ENCODE measurements at places on chromosomes 3 and 15.

DNA sequence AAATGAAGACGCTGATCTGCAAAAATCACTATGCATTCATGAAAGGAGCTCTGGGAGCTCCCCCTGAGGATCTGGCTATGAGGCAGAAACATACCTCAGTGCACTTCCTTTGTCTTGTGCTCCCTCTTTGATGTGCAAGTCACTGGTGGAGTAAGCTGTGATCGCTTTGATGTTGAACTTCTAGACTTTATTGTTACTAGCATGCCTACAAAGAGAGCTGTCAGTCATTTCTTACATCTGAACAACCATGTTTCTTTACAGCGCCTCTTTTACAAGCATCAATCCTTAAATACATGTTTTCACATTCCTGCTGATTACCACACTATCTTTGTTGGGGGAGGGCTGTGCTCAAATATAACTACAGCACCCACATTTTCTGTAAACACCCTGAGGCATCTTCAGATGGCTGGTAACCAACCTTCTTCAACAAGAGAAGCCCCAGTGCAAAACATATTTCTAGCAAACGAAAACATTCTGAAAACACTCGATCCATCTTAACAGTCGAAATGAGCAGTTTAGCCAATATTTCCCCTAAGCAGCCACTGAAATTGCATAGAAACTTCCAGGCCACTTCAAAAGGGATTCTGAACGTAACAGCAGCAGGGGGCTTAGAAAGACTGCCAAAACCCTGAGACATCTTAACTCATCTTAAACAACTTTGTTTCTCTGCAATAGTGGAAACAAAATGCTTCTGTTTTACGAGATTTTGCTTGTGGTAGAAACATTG, 101.9 kb upstream of the ICE2 start:
- no peak for DNase-seq

DNA sequence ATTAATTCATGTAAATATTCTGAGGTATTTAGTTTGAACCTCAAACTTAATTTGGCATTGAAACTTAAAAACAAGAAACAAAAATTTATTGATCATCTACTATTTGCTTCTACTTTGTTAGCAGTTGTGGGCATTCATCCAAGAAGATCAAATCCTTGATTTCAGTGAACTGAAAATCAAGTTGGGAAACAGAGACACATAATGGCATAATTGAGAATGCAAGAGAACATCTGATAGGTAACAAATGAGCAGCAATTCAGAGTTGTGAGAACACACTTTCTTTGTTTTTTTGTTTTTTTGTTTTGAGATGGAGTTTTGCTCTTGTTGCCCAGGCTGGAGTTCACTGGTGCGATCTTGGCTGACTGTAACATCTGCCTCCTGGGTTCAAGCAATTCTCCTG, 33.9 kb upstream of the MED12L start:
- DNase-seq: no peak

DNA sequence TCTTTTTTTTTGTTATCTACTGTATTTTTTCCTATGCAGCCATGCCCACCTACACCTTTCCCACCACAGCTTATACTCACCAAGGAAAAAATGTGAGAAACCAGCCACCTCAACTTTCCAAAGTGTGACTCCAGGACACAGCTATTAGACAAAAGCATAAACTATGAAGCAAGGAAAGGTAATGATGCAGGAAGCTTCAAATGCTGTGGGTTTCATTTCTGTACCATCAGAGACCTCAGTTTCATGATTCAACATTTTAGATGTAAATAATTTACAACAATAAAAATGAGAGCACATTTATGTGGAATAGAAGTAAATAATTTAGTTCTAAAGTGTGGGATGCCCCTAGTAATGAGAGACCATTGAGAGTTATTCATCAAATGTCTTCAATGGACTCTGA, 115.1 kb downstream of the CDIN1 start:
- no peak for DNase-seq

DNA sequence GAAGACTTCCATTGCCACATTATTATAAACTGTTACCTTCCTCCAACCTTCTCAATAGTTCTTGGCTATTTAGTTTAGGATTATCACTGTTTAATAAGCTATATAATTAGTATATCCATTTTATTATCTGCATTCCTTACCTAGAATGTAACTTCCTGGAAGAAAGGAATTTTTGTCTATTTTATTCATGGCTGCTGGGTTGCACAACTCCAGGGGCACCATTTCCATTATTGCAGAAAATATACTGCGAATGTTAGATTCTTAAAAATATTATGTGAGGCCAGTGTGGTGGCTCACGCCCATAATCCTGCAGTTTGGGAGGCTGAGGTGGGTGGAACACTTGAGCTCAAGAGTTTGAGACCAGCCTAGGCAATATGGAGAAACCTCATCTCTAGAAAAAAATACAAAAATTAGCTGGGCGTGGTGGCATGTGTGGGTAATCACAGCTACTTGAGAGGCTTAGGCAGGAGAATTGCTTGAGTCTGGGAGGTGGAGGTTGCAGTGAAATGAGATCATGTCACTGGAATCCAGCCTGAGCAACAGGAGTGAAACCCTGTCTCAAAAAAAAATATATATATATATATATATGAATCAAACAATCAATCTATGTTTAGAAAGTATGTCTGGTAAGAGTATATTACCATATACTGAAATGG, 19.9 kb downstream of the CLDN1 start:
- no peak for DNase-seq

DNA sequence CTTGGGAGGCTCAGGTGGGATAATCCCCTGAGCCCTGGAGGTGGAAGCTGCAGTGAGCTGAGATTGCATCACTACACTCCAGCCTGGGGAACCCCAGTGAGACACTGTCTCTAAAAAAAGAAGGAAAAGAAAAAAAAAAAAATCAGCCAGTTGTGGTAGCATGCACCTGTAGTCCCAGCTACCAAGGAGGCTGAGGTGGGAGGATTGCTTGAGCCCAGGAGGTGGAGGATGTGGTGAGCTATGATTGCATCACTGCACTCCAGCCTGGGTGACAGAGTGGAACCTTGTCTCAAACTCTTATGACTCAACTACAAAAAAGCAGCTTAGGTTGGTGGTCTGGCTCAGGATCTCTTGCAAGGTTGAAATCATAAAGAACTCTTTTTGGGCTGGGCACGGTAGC, 19.3 kb upstream of the GPX1 start:
- DNase-seq: peak; percentile 54

DNA sequence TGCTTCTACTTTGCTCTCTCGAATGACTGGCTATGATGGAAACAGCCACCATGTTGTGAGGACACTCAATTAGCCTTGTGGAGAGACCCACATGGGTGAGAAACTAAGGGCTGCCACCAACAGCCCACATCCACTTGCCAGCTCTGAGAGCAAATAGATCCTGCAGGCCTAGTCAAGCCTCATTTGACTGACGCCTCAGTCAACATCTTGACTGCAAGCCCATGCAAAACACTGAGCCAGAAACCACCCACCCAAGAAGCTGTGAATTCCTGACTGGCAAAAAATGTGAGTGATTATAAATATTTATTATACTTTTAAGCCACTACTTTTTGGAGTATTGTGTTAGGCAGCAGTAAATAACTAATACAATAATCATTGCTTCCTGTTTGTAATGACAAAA, 58.4 kb downstream of the NOX5 start:
- no peak for DNase-seq

DNA sequence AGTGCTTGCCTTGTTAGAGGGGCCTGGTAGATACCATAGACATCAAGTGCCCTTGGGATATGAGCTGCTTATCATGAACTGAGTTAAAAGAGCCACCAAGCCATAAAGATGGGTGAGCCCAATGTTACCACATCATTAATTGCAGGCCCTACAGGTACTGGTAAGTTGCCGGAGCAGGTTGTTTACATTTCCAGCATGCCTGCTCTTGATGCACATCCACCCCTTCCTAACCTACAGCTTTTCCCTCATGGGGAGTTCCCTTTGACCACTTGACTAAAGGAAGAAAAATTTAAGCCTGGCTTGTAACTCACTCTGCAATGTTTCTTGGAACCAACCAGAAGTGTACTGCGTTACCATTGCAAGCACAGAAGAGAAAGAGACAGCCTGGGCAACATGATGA, 24.7 kb upstream of the ULK4 start:
- no peak for DNase-seq

- no peak for DNase-seq
Measured at GRCh38 chr3:196726788-196727675, 12.6 kb upstream of the PAK2 start.

DNA sequence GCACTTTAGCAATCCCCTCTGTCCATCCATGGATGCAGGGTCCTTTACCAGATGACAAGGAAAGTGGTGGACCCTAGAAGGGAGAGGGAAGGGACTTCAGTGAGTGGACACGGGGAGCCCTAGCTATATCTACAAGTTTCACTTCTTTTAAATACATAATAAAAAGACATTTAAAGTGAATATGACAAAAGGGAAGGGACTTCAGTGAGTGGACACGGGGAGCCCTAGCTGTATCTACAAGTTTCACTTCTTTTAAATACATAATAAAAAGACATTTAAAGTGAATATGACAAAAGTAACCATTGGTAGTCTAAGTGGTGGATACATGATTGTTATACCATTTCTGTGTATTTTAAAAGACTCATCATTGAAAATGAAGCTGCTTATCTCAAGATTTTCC, 81.9 kb upstream of the HES1 start:
- DNase-seq: no peak

DNA sequence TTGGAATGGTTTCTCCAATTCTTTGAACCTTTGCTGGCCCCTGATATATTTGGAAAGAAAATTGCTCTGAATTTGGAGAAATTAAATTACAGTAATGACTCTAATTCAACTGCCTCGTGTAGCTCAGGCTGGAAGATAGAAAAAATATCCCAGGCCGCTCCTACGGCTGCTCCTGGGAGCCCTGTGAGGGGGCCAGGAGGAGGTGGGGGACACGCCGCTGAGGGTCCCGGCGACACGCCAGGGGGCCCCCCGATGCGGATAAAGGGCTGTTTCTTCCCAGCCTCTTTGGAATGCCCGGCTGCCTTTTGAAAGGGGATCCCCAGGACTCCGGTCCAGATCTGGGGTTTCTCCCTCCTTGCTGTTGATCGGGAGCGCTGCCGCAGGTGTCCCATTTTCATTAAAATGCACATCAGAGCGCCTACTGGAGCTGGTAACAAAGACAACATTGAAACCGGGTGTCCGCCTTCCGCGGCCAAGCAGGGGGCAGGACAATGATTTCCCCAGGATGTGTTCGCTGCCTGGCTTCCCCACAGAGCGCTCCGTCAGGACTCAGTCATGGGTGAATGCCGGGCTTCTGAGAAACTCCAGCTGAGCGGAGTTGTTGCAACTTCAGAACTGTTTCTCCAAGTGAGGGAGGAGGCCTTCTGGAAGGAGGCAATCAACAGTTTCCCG, 200.1 kb upstream of the KBTBD8 start:
- DNase-seq: no peak

- DNase-seq: no peak
Measured at GRCh38 chr3:29384640-29385039, 103.8 kb downstream of the RBMS3 start.

DNA sequence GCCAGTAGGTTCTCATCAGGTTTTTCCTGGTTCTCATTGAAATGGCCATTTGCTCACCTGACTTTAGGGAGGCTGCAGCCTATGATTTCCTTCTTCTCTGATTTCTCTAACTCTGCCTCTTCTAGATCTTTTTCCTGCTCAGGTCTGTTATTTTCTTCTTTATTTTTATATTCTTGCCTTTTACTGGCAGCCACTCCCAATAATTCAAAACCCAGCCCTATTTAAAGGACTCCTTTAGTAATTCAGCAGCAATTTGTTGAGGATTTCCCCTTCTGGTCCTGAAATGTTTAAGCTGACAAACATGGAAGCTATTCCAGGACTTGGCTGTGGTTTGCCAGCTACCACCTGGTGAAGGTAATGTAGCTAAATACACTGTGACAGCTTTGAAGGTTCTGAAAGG, 201.5 kb downstream of the ZMAT3 start:
- no peak for DNase-seq

DNA sequence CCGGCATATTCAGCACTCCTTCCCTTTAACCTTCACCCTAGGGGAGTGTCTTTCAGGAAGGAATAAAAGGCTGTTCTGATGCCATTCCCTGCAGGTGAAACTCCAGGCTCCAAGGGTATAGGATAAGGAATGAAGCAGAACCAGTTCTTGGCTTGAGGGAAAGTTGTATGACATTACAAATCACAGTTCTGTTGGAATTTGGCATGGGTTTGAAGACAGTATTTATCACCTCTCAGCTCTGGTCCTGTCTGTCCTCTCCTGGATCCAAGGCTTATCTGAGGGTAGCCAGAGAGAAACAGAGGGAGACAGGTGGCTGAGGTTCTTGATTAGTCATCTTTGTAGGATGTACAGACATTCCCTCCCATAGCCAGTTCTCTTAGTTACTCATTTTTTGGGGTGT, 37.1 kb downstream of the RAB11A start:
- no peak for DNase-seq

DNA sequence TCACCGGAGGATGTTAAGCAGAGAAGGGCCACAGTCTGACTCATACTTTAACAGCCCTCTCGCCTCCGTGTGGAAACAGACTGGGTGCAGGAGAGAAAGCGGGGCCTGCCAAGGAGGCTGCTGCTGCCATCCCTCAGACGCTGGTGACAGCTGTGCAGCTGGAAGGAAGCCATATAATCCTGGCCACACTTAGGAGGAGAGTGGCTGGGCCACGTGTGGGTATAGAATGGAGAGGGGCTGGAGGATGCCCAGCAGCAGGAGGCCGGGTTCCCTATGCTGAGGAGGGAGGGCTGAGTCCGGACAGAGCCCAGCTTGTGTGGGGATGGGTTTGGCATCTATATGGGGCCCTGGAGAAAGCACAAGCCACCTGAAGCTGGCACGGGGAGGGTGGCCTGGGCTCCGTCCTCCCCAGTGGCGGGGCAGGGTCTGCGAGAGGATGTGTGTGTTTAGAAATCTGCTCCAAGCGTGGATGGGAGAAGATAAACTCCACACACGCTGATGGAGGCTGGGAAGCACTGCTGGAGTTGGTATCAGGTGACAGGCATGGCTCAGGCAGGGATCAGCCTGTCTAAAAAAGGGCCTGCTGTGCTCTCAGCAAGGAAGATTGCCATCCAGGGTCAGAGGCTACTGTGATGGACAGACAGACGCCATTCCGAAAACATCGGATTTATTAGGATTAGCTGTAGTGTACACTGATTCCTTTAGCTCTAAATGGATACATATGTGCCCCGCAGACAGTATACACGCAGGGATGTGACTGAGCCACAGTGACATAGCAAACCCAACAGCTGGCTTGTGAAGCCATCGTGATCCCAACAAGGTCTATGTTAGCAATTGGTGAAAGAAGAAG, 15.9 kb downstream of the ABTB1 start:
- no peak for DNase-seq

- no peak for DNase-seq
Measured at GRCh38 chr3:55091381-55092225, 163.7 kb upstream of the LRTM1 start.

- peak; percentile 7 for DNase-seq
Measured at GRCh38 chr3:67605377-67605776, 49.0 kb downstream of the SUCLG2 start.
